ENCODE measurements at places on chromosomes 11 and 22. TPM values are rescaled to one million over a fixed set of nuclear protein-coding genes. Genes with fewer than 3 reads are reported as not detected.

MMP27 gene
- not detected for total RNA-seq

OR10G4 gene
- not detected for total RNA-seq

P2RY2 gene
- not detected for total RNA-seq

CREB3L1 gene
- 3.8 TPM for total RNA-seq

MAP6 gene
- 22.5 TPM for total RNA-seq

SERHL2 gene
- total RNA-seq, result 3.6 TPM

SCGB2A2 gene
- total RNA-seq, result not detected

KDM4D gene
- total RNA-seq, result 0.55 TPM

MAML2 gene
- 20.7 TPM for total RNA-seq

CDK2AP2 gene
- 13.3 TPM for total RNA-seq

OR5M3 gene
- total RNA-seq, result not detected

APLNR gene
- 1.8 TPM for total RNA-seq

KIRREL3 gene
- 0.66 TPM for total RNA-seq

APOA5 gene
- total RNA-seq, result not detected

MS4A12 gene
- 0.41 TPM for total RNA-seq

JAM3 gene
- 74.2 TPM for total RNA-seq

LRRC56 gene
- not detected for total RNA-seq

MS4A3 gene
- not detected for total RNA-seq

PLEKHB1 gene
- total RNA-seq, result 32.7 TPM

SLC22A9 gene
- not detected for total RNA-seq

KLHL35 gene
- 0.81 TPM for total RNA-seq

CDC42EP2 gene
- total RNA-seq, result 11.0 TPM

MUC15 gene
- total RNA-seq, result not detected

KREMEN1 gene
- total RNA-seq, result 4.3 TPM

SPON1 gene
- total RNA-seq, result 16.0 TPM

APOL5 gene
- not detected for total RNA-seq

DMC1 gene
- total RNA-seq, result 43.3 TPM

GAB4 gene
- not detected for total RNA-seq

MMP12 gene
- total RNA-seq, result not detected

CHCHD10 gene
- 51.5 TPM for total RNA-seq

OR10W1 gene
- not detected for total RNA-seq

PKP3 gene
- not detected for total RNA-seq

P2RX6 gene
- 1.1 TPM for total RNA-seq

PRR5L gene
- 11.9 TPM for total RNA-seq

FGF19 gene
- not detected for total RNA-seq

ZBTB16 gene
- total RNA-seq, result 99.5 TPM
